DND-41 (cell line): ENCODE measurements at places on chromosomes 6 and 20.

- DNase-seq, result no peak
These were observed 1106.2 kb upstream of the GJE1 start for GRCh38 chr6:141026504-141026903.

DNA sequence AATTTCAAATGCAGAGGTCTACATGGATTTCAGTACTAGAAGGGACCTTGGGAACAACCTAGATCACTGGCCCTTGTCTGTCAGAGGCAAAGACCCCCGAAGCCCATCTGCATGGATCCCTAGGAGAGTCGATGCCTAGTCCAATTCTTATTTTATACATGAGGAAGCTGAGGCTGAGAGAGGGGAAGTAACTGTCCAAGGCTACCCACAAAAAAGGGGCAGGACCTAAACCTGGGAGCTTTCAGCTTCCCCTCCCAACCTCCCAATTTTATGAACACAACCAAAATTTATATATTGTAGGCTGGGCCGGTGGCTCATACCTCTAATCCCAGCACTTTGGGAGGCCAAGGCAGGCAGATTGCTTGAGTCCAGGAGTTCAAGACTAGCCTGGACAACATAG is 73.2 kb downstream of the TRERF1 start:
- DNase-seq, result no peak

- no peak for DNase-seq
These were observed 78.1 kb downstream of the AFDN start for GRCh38 chr6:167904791-167905190.

DNA sequence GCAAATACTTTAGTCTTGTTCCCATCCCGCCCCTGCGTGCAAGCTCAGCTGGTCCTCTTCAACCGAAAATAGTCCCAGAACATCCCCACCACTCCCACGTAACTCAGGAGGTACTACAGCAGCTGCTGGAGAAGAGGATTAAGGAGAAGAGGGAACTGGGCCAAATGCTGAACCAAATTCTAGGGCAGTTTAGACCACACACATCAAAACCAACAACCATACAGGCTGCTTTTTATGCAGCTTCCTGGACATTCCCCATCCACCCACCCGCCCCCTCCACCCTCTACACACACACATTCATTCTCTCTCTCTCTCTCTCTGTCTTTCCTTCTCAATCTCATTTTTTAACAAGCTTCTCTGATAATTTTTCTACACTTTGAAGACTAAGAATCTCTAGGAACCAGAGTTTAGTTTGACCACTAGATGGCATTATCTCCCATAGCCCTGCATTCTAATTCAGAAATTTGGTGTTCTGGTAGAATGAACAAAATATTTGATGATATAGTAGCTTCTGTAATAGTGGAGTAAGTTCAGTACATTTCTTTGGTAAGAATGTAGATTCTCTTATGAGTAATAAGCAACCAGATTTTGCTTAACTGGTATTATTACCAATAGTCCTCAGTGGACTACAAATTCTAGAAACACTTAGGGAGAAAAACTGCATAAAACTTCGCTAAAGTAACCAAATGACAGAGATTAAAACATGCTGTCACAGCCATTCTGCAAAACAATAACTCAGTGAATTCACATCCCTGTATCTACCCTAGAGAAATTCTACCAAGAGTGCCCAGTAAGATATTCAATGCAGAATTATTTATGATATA is 52.1 kb upstream of the BEND6 start:
- DNase-seq, result no peak

- DNase-seq, result no peak
These were observed 106.9 kb downstream of the SLC22A3 start for GRCh38 chr6:160455081-160455480.

GRCh38 chr6:48113130-48113529 is 2.1 kb upstream of the PTCHD4 start:
- DNase-seq, result no peak

DNA sequence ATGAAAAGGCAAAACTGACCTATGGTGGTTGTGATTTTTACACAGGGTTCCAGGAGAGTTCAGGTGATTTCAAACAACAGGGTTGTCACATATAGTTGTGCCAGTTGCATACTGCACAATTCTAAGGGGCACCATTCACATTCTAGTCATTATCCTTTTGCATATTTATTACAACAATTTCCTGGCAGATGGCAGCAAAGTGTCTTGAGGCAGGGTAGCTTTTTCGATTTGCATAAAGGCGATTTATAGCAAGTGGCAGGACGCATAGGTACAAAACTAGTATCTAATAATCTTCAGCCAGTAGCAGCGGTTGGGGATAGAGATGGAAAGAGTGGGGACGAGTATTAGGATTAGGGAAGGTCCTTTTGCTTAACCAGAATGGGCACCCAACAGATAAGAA is 46.5 kb upstream of the TRAF3IP2 start:
- DNase-seq, result no peak

GRCh38 chr6:131592935-131593334 is 19.9 kb downstream of the ARG1 start:
- DNase-seq, result no peak

GRCh38 chr20:34312024-34312460 is 8.9 kb upstream of the AHCY start:
- DNase-seq, result no peak

DNA sequence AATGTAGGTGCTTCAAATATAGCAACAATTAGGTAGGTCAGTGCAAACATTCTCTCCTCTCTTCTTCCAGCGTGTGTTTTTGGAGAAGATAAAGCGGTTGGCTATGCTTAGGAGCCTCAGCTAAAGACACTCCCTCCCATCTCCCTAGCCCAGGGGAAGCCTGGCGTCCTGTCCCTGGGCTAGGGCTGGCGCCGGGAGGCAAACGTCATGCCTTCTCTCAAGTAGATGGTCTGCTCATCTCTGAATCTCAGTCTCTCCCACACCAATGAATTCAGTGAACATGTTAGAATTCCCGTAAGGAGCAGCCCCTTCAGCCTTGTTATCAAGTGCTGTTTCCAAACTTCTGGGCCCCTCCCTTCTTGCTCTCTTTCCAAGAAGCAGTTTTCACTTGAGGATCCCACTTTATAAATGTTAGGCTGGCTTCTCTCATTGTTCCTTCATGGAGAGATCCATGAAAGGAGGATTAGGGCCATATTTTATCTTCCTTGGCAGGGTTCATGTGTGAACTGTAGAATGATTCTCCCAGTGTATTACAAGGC is 142.8 kb downstream of the CLIC5 start:
- no peak for DNase-seq

GRCh38 chr6:97110626-97111025 is 172.4 kb downstream of the MMS22L start:
- DNase-seq, result no peak

DNA sequence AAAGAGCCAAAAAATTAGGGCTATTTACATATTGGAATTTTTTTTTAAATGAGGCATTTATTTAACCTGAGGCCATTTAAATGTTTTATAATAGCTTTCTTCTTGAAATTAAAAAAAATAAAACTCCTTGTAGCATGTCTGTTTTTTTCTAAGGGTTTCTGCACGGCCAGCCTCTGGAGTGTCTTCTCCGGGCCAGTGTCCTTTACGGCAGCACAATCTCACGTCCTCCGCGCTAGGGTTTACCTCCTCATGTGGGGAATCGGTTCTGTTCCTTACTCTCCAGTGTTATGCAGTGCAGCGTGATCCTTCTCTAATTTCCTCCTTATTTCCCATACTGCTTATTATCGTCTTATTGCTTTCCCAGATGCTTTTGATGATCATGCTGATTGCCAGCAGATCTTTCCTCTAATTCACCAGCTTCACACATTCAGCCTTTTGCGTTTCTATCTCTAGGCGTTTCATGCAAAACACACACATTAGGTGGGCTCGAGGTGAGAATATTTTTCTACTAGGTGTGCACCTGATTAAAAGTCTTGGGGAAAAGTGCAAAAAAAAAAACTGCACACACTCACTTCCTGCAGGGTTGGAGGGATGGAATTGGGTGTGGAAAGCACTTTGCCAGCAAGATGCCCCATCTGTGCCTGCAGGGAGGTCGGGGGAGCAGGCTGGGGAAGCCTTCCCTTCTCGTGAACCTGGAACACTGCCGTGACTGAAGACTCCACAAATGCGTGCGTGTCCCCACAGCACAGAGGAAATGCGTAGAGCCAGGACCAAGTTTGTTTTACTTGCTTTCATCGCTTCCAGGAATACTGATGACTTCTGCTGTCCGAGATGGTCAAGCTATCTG is 56.1 kb downstream of the PSMG4 start:
- no peak for DNase-seq

DNA sequence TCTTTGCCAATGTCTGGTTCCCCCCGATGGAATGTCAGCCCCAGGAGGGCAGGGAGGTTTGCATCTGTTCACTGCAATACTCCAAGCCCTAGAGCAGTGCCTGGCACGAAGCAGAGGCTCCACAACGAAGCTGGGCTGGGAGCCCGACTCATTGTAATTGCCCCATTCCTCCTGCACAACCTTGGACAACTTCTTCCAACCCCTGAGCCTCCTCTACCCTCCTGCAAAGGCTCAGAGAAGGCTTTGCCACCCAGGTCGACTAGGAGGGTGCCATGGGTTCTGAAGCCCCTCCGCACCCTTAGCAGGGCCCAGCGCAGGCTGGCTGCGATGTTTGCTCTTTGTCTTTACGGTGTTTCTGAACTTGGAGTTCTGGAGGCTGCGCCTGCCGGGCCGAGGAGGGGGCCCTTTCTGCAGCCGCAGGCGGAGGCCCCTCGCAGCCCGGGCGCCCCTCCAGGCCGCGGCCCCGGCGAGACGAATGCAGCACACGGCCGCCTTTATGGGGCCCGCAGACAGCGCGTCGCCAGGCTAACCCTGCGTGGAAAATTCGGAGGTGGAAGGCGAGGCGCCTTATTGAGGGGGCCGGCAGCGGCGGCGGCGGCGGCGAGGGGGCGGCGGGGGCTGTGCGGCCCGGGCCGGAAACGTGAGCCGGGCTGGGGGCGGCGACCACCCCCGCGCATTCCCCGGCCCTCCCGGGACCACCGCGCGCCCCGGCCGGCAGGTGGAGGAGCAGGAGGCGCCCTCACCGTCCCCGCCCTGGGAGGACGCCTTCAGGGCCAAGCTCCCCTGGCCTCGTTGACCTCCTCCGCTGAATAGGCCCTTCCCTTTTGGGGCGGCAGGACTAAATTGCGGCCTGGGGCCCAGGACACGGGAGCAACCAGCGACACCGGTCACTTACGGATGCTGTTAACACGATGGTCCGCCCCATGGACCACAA is 27.0 kb downstream of the SNAI1 start:
- no peak for DNase-seq

GRCh38 chr20:58546756-58547622 is 31.8 kb upstream of the APCDD1L start:
- DNase-seq, result no peak

GRCh38 chr6:129191235-129191634 is 308.3 kb downstream of the LAMA2 start:
- no peak for DNase-seq

GRCh38 chr6:158596861-158597260 is 37.0 kb downstream of the TMEM181 start:
- DNase-seq, result no peak

DNA sequence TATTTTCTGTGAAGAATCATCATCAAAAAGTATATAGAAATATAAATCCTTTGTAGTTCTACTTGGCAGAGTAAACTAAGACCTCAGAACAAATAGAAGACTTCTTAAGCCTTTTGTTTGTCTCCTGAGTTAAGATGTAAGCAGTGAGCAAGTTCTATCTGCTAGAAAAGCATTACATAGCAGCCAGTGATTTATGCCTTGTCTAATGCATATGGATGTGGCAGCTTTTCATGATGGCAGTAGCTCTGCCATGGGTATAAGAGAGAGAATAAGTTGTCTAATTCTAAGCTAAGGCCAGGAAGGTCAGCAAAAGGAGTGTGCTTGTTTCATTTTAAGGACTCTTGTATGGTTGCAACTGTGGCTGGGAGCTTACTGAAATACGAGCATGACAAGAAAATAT is 920.2 kb downstream of the GRIK2 start:
- no peak for DNase-seq

DNA sequence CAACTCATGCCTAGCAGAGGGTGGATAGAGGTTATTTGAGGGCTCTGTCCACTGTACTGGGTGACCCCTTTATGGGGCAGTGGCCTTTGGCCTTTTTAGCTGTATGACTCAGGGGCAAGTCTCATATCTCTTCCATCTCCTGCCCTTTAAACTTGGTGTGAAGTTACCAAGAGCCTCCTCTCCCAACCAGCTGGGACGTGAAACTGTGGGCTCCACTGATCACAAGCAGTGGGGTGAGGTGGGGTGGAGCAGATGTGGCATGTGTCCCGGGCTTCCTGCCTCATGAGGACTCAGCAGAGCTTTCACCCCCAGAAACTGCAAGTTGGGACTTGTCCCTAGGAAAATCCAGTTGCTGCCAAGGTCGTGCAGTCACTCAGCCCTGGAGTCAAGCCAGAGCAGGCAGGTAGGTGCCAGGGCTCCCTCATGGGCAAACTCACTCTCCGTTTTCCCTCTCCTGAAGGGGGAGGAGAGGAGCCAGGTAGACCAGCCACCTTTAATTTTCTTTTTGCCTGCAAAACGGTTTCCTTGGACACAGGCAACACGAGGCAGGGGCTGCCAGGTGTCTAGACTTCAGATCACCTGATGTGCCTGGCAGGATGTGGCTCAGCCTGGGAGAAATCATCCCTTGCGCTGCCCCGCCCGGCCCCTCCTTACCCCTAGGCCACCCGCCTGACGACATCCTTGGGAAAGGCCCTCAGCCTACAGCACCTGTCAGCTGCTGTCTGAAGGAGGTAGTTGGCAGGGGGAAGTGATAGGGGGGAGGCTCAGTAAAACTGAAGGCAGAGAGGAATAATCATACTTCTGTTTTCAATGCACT is 4.0 kb downstream of the CDKN1A start:
- peak; percentile 83 for DNase-seq

DNA sequence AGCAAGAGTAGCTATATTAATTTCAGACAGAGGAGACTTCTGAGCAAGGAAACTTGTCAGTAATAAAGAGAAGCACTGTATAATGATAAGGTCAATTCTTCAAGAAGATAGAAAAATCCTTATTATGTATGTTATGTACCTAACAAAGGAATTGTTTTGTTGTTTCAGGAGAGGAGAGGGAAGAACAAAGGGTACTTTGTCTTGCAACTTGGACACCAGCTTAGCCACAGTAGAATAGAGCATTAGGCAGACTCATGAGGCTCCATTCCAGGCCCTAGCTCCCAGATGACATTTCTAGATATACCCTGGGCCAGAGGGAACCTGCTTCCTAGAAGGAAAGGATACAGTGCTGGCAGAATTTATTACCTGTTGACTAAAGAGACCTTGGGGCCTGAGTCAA is 6.5 kb upstream of the NUS1 start:
- no peak for DNase-seq

DNA sequence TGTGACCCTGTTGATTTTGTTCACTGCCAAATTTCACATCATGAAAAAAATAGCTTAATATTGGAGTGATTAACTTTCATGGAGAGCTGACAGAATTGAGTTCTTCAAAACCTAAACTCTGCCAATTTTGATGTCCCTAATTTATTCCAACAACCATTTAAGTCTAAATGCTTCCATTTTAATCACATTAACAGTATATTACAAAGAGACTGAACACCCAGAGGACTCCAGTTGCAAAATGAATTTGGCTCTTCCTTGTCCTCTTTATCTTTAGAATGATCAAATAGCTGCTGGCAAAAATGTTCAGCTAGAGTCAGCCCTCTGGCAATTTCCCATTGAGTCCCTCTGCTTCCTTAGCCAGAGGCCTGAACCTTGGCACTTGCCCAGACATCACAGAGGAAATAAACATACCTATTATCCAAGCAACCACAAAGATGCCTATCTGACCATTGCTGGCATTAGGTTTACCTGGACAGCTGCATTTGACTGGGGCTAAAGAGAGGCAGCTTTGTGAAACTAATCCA is 299.0 kb upstream of the STXBP5 start:
- DNase-seq, result no peak
